ENCODE measurements at places on chromosomes 12 and 14.

GRCh38 chr12:113171543-113171942 lies 13.7 kb downstream of the DDX54 start:
- no peak for DNase-seq

GRCh38 chr14:23486036-23486435 lies 16.5 kb downstream of the NGDN start:
- no peak for DNase-seq

DNA sequence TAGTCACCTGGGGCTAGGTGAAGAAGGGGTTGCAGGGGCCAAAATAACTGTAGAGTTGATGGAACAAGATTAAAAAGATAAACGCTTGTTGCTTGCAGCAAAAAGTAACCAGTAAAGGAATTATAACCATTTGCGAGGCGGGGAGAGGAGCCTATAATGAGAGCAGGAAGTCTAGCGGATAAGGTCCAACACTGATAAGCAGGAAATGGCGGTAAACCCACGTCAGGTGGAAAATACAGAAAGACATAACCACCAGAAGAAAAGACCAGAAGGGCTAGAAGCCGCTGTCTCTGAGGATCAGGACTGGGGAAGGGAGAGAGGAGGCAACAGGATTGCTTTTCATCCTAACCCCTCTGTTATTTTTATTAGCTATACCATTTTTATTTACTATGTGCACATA lies 303.3 kb downstream of the DPF3 start:
- no peak for DNase-seq

- DNase-seq, result no peak
Measured at GRCh38 chr14:104109731-104110361, 24.3 kb downstream of the ASPG start.

DNA sequence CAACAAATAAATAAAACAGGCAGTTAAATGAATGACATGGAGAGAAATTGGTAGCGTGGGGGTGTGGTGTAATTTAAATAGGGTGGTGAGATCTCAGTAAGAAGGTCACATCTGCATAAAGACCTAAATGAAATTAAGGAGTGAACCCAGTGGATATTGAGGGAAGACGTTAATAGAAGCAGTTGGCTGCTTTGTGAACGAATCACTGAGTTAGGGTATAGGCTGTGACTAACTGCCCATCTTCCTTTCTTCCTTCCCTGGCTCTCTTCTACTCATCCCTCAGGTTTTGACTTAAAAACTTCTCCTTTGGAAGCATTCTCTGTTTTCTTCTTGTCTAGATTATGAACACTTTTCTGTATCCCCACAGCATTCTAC lies 64.7 kb downstream of the BTG1 start:
- no peak for DNase-seq

- DNase-seq, result no peak
Measured at GRCh38 chr12:49921936-49922335, 18.2 kb upstream of the FAIM2 start.

DNA sequence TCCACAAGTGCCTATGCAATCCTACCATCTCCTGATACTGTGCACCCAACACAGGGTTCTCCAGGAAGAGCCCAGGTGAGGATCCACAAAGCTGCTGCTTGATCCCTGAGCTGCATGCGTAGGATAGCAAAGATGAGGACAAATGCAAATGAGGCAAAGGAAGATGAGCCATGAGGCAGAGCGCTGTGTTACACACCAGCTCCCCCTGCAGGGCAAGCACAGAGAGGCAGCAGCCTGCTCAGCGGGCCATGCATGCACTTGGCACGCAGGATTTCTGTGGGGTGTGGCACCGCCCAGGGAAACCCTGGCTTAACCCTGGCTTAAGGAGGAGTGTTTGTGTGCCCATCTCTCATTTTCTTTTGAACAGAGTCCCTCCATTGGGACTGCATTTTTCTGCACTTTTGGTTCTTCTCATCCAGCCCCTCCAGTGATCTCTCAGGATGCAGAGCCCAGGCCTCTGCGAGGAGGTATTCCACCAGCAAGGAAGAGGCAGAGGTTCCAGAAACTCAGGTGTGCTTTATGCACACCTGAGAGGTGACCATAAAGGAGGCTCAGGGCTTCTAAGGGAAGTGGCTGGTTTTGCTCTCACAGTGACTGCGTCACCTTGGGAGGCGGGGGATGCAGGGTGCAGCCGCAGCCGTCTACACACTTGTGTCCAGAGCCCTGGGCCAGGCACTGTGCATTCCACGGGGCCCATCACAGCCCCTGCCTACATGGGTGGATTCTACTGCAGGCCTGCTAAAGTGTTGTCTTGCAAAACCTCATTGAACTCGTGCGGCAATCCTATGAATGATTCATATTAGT lies 973.3 kb upstream of the TMEM132C start:
- peak; percentile 4 for DNase-seq

DNA sequence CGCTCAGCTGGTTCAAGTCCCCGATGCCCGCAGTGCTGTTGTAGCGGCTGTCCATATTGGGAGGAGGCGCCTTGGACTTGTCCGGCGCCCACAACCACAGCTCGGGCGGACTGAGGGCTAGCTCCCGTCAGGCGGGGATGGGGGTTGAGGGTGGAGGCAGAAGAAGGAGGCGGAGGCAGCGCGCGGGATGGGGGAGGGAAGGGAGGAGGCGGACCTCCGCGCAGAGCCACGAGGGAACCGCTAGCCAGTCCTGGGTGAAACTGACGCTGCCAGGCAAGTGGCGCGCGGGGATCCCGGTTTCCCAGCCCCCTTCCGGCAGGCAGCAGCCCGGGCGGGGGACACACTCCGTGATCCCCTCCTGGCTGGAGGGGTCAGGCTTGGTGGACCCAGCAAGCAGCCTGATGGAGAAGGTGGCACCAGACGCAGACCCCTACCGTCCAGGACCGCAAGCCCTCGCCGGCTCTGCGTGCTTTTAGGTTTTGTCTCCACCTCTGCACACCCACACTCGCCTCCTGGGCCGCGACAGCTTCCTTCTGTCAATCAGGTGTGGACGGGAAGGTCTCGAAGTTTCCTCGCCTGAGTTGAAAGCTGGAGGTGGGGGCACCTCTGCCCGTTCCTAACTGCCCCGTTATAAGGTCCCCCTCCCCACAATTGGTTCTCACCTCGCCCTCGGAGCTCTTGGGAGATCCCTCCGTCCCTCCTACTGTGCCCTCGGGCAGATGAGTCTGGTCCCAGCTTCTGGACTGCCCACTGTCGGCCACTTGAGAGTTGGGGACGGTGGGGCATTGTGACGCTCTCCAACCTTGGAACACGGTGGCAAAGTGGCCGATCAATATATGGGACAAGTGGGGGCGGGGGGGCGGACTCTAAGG lies at the start of gene CPNE8:
Gene CPNE8 (minus strand): TSS at position 112 of the 872 bp plus-strand sequence. CDS start 57 bp downstream, at position 55.
- DNase-seq, result peak; percentile 3

GRCh38 chr12:230925-231671 lies 17.1 kb upstream of the SLC6A12 start:
- no peak for DNase-seq

DNA sequence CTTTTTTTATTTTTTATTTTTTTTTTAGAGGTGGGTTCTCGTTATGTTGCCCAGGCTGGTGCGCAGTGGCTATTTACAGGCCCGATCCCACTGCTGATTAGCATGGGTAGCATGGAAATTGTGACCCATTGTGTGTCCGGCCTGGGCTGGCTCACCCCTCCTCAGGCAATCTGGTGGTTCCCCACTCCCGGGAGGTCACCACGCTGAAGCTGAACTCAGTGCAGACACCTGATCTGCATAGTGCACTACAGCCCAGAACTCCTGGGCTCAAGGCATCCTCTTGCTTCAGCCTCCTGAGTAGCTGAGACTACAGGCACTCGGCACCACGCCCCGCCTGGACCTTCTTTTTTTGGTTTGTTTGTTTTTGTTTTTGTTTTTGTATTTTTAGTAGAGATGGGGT lies 5.5 kb upstream of the CD4 start:
- no peak for DNase-seq

DNA sequence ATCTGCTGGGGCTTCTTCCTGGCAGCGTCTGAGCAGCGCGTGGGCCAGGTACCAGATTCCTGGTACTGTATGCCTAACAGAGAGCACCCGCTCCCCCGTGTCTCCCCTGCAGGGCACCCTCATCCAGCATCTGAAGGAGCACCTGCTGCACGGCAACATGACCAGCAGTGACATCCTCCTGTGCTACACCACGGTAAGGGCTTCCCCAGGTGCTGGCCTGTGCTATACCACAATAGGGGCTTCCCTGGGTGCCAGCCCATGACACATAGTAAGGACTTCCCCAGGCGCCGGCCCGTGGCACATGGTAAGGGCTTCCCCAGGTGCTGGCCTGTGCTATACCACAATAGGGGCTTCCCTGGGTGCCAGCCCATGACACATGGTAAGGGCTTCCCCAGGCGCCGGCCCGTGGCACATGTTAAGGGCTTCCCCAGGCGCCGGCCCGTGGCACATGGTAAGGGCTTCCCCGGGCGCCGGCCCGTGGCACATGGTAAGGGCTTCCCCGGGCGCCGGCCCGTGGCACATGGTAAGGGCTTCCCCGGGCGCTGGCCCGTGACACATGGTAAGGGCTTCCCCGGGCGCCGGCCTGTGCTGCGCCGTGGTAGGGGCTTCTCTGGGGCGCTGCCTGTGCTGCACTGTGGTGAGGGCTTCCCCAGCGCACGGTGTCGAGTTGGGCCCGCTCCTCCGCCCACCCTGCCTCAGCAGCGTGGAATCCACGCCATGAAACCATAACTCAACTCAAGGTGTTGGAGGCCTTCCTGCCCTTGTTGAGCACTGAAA lies 49.3 kb downstream of the AACS start:
- no peak for DNase-seq

- no peak for DNase-seq
Measured at GRCh38 chr12:53809005-53809404, 57.2 kb upstream of the CISTR start.

DNA sequence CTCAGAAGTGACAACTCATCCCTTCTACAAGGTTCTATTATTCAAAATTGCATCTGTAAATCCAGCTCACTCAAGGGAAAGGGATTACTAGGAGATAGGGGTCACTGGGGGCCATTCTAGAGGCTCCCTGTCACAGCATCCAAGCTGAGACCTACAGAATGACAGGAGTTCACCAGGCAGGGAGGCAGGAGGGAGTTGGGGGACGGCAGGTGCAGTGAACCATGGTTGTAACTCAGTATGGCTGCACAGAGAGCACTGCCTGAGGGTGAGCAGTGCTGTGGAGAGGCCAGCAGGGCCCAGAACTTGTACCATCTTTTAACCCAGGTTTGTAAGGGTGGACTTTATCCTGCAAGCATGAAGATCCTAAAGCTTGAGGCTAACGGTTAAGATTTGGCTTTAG lies 37.9 kb upstream of the SINHCAF start:
- no peak for DNase-seq

DNA sequence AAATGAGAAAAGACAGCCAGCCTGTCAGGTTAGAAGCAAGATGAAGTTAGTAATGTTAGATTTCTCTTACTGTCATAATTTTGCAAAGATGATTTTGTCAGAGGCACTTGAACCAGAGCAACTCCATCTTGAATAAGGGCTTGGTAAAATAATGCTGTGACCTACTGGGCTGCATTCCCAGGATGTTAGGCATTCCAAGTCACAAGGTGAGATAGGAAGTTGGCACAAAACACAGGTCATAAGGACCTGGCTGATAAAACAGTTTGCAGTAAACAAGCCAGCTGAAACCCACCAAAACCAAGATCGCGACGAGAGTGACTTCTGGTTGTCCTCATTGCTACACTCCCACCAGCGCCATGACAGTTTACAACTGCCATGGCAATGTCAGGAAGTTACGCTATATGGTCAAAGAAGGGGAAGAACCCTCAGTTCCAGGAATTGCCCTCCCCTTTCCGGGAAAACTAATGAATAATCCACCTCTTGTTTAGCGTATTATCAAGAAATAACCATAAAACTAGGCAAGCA lies 1313.5 kb upstream of the TMEM132C start:
- DNase-seq, result no peak

DNA sequence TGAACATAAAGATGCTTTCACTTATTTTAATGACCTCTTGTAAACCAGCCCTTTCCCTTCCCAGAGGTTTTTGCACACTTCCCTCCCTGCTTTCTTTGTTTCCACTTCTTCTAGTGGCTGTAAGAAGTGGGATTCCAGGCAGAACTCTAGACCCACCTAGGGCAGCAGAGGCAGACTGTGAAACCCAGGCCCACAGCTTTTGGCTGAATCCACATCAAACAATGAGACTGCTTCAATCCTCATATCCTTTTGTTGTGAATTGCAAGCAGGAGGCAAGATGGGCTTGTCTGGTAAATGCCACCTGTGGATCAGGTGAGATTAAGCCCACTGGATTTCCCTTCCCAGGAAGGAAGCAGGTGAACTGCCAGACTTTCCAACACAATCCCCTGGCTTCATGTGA lies 12.8 kb downstream of the CCDC177 start:
- no peak for DNase-seq

- DNase-seq, result no peak
Measured at GRCh38 chr12:93852173-93852591, 175.0 kb downstream of the CRADD start.

DNA sequence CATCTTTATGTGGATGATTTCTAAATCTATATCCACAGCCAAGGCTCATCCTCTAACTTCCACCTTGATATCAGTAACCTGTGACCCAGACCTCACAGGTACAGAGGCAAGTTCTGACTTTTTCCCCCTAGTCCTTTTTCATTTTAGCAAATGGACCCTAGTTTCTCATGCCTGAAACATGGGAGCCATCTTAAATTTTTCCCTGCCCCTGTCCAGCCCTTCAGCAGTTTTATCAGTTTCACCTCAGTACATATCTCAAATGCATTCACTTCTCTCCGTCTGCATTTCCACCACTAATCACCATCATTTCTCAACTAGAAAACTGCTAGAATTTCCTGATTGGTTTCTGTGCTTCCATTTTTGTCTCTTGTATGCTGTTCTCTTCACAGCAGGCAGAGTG lies 79.3 kb downstream of the DIP2B start:
- DNase-seq, result no peak

DNA sequence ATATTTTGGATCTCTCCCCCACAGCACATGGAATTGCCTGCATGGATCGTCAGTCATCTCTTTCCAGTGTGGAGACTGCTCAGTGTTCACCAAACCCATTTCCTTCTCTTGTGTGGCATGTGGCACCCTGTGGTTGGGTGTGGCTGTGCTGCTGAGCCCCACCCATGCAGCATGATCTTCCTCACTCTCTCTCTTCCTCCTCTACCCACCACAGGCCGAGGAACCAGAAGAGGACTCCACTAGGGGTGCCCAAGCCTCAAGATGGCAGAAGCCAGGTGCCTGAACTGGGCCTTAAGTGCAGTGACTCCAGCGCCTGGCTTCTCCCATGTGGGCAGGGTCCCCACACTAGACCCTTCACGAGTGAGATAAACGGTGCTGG lies 66.8 kb upstream of the GPR68 start:
- DNase-seq, result peak; percentile 28

DNA sequence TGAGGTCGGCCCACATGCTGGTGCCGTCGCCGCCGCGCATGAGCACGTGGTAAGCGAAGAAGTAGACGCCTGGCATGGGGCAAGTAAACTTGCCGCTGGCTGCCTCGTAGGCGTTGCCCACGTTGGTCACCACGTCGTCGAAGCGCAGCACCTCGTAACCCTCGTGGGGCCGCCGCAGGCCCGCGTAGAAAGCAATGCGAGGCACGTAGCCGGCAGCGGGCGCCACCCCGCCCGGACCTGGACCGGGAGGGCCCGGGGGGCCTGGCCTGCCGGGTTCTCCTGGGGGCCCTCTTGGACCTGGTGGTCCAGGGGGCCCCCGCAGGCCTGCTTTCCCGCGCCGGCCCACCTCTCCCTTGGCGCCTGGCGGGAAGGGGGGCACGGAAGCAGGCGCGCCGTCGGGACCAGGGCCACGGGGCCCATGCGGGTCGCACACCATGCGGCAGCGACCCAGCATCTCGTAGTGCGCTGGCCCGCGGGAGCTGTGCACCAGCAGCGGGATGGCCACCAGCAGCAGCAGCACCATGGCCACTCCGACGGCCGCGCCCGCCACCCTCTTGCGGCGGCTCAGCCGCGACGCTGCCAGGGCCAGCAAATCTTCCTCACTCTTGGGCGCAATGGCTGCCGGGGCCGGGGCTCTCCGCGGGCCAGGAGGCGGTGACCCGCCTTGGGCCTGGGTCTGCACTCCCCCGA lies 888 bp downstream of the C1QL4 start:
- DNase-seq, result no peak

Measured in T follicular helper cell (primary cell).